H7 (cell line): ENCODE measurements at places on chromosomes 12 and 14. TPM values are rescaled to one million over a fixed set of nuclear protein-coding genes. Genes with fewer than 3 reads are reported as not detected.

DNA sequence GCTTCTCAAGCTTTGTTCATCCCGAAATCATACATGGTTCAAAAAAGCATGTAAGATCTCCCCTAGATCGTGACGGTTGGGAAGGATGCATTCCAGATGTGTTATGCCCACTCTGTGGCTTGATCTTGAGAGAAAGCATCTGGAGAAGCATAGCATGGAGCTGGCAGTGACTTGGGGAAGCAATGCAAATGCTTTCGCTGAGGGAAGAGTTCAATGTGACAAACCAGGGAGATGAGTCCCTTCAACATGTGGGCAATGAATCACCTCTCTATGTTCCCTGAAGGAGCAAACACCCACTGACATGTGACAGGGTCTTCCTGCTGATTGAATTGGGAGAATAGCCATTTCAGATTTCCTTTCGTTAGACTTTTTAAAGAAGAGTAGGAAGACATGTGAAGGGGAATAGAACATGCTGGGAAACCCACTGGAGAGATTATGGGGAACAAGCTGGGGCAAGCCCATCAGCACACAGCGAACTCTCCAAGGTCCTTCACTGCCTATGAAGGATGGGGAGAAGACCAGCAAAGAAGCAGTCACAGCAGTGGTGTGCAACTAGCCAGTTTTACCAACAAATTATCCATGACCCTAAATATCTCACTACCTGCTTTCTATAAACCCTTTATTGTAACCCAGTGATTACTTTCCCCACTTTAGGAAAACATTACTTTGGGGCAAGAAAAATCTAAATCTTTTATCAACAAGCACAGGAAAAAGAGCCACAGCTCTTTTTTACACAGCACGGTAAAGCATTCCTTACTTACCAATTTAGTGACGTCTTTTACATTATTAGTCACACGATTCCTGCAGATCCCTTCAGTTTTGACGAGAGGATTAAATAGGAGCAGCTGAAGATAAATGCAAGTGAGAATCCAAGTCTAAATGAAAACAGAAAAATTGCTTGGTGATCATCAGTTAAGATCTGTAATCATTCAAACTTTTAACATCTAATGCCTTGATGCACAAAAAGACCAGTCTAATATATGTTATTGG is 35.0 kb downstream of the KITLG start:
- DNase-seq = no peak

DNA sequence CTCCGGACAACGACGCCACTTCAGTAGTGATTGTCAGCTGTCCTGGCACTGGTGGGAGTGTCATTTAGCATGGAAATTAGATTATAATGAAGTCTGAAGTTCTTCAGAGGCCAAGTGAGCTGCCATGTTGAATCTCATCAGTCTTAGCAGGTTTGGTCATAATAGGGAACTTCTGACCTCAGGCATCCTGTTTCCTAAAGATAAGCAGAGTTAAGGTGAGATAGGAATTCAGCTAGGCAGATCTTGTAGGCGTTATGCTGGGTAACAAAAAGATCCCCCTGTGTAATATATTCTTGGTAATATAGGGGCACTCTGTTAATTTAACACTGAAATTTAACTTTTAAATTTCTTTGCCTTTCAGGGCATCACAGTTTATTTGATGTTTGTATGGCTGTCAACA is 137.5 kb downstream of the CCDC91 start:
- DNase-seq = no peak

- no peak for DNase-seq
These were observed 389 bp downstream of the OR4K13 start for GRCh38 chr14:20035449-20035848.

DNA sequence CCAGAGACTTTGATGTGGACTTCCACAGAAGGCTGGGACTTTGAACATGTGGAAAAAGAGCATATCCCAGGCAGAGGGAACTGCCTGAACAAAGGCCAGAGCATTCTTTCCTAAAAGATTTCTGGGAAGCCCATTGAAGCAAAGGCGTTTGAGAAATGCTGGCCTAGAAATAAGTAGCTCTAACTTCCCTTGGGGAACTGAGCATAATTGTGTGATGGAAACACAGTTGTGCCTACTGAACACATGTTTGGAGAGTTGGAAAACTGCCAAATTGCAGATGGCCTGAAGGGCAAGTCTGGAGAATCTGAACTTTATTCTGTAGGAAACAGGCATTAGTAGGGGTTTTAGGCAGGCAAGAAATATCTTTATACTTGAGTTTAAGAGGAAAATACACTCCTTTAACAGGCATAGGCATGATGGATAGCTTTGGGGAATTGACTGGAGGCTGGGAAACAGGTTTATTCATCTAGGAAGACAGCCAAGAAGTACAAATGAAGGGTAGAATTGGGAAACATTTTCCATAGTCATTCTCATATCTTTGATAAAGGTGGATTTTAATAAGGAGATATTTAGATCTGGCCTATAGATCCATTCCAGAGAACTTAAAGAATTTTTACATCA is 134.1 kb downstream of the TPH2 start:
- DNase-seq = no peak

DNA sequence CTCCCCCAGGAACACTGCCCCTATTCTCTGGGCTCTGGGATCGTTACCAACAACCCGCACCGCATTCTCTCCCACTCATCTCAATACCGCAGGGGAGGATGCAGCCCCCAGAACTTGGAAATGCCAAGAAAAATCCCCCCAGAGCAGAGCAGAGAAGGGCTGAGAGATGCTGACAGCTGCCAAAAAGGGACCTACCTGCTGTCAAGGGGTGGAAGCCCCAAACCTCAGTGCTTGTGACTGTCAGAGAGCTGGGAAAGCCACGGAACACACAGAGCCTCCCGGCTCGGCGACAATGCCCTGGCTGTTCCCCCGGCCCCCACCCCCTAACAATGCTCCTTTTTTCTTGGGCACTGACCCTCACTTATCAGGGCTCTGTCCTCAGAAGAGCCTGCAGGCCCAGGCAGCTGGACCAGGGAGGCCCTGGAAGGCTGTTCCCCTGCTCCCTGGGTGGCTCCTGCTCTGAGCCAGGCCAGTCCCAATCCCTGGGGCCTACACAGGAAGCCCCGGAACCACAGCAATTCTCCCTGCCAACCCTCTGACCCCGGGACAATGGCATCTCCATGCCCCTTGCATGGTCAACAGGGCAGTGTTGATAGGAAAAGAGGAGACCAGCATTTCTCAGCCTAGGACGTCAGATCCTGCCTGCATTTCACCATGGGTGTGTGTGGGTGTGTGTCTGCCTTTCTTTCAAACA is 78.9 kb downstream of the ITPK1 start:
- DNase-seq = no peak

DNA sequence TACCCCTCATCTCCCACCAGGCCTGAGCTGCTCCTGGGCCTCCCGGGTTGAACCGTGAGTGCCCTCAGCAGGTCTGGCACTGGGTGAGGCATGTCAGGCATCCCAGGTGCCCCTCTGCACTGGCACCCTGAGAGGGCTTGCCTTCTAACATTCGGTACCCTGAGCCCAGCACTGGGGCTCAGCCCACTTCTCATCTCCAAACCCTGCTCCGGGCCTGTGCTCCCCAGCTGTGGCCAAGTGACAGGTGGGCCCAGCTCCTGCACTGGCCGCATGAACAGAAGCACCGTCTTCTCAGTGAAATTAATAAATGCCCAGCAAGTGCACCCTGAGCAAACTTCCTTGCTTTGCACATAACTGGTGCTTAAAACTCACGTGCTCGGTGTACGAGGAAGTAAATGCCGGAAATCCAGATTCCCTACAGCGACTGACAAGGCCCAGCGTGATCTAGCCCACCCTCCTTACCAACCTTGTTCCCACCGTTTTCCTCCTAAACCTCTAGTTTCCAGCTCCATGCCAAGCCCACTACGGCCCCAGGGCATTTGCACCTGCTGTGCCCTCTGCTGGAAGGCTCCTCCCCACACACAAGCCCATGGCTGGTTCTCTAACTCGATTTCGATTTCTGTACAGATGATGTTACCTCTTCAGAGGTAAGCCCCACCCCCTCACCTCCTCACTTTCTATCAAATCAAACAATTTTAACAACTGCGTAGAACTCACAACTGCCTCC is 115.2 kb upstream of the NCOR2 start:
- no peak for DNase-seq

DNA sequence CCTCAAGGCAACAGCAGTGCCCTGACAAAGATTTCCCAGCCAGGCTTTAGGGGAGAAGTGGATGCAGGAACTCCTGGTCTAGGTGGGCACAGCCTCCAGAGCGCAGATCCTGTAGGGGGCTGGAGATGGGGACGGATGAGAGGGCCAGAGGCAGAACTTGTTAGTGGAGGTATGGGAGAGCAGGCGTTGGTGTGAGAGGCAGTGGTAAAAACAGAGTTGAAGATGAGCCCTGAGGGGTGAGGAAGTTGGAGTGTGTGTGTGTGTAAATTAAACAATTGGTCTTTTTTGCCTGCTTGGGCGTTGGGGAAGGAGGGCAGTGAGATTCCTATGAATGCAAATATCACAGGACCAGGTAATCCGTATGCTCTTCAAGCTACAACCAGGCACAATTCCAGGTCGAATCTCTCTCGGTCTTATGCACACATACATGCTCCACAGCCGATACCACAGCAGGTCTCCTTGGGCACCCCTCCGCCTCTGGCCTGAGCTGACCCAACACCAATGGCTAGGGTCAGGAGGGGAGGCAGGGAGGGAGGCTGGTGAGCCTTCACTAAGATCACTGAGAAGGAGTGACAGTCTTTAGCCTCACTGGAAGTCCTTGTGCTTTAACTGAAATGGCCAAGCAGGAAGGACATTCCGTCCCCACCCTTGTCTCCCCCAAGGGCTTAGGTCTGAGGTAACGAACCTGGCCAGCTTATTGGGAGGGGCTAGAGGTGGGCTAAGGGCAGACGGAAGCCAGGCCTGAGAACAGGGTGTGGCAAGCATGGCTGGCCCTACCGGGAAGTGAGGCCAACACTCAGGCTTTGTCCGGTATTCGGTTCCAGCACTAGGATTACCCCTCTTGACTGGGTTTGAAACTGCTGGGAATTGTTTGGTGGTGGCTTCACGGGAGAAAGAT is 1.5 kb upstream of the KRT7 start:
- DNase-seq = peak; percentile 23

- no peak for DNase-seq
These were observed 916.8 kb downstream of the DIO2 start for GRCh38 chr14:79294499-79294898.

- peak; percentile 91 for DNase-seq
These were observed at the start of gene WSCD2 for GRCh38 chr12:108129017-108129812. WSCD2 (plus strand) TSS chr12:108129288; CDS start chr12:108195833, 66,545 bp downstream.

DNA sequence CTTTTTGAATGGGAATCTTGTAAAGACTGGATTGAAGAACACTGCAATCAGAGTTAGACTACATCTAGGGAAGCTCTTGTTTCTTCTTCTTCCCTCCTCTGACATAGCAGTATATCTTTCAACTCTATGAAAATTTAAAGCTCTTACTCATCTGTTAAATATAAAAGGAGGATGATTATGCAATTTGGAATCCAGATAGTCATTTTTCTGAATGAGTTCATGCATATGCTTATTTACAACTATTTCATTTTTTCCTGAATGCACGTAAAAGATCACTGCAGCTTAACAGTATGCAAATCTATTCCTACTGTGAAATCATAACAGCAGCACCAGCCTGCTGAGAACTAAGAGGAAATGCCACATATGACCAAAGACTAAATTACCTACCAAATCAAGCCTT is 133.5 kb upstream of the TMCC3 start:
- no peak for DNase-seq

The TAS2R14 gene
- total RNA-seq = 0.10 and 0.92 TPM in 2 replicates
